Colonic mucosa (tissue), 4 donors: ENCODE measurements at places on chromosomes 3 and 15.

DNA sequence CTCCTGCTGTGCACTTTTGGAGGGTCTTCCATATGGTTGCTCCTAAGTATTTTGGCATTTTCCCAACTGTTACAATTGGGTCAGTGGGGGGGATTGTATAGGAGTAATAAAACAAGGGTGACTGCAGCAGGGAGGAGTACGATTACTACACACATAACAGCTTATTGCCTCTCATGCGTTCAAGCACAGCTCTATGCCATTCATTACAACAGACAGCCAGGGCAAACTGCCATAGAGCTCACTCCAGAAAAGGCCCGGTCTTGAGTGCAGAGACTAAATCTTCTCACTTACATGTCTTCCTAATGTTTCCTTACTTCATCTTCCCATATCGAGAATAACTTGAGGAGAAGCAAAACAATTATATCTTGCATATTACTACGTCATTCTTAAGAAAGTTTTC is 1.4 kb upstream of the CHMP2B start:
- peak; percentile 23 for DNase-seq

DNA sequence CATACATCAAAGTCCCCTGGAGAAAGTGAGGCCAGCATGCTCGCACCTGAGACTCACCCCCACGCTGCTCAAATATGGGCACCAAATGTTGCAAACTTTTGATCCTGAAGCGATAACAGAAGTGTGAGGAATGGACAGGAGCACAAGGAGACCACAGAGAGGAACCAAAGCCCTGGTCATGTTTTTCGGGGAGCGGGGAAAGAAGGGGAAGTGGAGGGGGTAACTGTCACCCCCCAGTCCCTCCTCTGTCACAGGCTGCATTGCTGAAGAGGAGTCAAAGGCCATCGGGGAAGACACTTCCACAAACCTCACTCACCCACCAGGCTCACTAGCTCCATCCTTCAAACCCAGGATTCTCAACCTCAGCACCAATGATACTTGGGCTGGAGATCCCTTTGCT is 182.4 kb downstream of the UACA start:
- no peak for DNase-seq

GRCh38 chr3:125051715-125052581 is 3.8 kb downstream of the HEG1 start:
- peak; percentile 41 for DNase-seq

DNA sequence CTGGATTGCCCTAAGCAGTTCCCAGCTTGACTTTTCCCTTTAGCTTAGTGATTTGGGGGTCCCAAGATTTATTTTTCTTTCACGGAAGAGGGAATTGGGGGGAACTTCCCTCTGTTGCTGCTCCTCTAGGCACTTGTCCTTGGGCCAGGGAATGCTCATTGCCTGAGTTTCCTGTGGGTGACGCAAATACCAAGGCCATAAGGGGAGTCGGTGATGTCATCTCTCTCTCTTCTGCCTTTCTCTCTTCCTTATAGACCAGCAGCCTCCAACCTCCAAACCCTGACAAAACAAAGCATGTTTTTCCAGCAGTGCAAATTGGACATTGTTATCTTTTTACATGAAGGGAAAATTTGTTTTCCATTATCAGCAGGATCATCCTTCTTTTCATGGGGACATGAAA is 120.2 kb downstream of the ITPR1 start:
- no peak for DNase-seq

GRCh38 chr3:12224181-12225147 is 64.4 kb upstream of the PPARG start:
- DNase-seq, result peak; percentile 88

DNA sequence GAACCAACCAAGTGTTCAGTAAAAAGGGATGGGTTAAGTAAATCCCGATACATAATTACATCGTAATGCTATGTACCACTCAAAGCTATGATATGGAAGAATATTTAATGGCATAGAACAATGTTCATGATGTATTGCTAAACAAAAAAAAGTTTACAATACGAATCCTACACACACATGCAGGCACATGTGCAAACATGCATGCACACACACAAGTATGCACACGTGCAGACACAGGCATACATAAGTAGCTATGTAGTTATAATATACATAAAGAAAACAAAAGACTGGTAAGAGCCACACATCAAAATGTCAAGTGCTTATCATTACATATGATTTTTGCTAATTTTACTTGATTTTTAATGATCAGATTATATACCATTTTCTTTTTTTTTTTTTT is 74.2 kb downstream of the ARRDC4 start:
- DNase-seq, result no peak

GRCh38 chr3:117681619-117682018 is 972.0 kb downstream of the TUSC7 start:
- DNase-seq, result no peak

GRCh38 chr15:63540449-63540848 is 36.1 kb downstream of the USP3 start:
- DNase-seq, result no peak

GRCh38 chr3:64509206-64509605 is 178.6 kb downstream of the ADAMTS9 start:
- DNase-seq, result no peak

DNA sequence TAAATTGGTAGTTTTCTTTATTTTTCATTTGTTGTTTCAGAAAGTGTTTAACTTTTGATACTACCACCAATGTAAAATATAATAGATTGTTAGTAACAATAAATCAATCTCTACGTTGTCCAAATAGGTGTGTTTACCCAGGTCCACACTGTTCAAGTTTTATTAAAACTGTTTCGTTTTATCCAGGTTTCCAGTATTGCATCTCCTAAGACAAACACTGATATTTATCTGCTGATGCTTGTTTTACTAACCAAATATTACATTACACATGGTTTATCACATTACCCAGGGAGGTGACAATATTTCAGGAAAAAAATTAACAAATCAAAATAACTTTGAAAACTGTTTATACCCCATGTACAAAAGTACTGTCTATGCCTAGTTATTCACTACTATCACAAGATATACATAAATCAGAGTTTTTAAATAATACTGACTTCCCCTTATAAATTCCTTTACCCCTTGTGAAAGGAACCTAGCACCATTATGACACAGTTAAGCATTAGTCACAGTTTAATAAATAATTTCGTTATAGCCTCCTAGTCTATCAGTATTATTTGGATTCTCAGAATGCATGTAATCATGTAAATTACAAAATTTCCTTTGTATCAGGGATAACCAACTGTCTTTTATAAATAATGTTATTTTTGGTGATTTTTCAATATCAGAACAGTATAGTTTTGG is 205.3 kb downstream of the ZBTB20 start:
- DNase-seq, result no peak

GRCh38 chr15:65212097-65212496 is 824 bp upstream of the CILP start:
- DNase-seq, result no peak

- DNase-seq, result no peak
These were observed 392.5 kb upstream of the RARB start for GRCh38 chr3:25035526-25035925.

- DNase-seq, result no peak
These were observed 32.5 kb downstream of the CDCP1 start for GRCh38 chr3:45113625-45114050.

DNA sequence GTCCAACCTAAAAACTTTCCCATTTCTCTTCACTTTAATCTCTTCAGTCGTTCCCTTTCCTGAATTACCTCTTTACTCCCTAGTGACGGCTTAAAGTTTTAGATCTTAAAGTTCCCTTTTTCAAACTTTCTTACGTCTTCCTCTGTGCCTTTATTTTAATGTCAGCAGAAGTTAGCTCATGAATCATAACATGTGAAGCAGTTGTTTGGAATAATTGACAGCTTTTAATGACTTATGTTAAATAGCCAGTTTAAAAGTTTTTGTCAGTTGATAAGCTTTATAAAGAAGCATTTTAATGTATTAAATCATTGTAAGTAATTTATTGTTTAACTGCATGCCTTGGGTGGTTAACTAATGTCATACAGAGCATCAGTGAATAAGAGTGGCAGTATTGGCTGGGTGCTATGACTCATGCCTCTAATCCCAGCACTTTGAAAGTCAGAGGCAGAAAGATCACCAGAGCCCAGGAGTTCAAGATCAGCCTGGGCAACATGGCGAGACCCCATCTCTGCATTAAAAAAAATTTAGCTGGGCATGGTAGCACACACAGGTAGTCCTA is 33.9 kb downstream of the PIK3CA start:
- no peak for DNase-seq

GRCh38 chr3:126827121-126827520 is 123.1 kb downstream of the CHCHD6 start:
- no peak for DNase-seq

DNA sequence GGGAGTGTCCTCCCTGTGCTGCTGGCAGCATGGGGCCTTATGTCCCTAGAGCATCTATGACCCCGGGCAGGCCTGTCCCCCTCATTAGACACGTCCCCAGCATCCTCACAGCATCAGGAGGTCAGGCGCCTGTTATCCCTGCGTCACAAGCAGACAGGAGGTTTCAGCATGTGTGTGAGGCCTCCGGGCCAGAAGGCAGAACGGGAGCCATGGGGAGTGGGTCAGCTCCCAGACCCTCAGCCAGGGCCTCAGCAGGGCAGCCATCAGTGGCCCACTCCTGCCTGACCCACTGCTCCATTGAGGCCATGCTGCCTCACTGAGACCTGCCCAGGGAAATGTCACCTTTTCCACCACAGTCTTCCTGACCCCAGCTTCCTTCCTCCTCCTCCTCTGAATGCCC is 71.6 kb downstream of the DNAJB8 start:
- no peak for DNase-seq

DNA sequence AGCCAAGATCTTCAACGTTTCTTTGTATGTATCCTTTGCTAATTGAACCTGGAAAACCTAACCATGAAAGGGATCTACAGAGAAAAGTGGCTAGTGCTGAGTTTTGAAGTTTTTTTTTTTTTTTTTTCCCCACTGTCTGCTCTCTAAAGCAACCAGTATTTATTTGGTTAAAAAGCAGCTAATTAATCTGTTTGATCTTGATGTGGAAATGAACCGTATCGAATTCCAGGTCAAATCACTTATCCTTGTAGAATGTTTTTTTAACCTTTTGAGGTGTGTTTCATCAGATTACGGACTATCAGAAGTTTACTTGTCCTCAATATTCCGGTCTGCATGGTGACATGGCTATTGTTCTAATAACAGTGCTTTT is 117.2 kb downstream of the FNDC3B start:
- DNase-seq, result no peak

GRCh38 chr3:171977860-171978259 is 61.5 kb upstream of the FNDC3B start:
- no peak for DNase-seq

GRCh38 chr15:57734860-57735259 is 28.3 kb downstream of the POLR2M start:
- DNase-seq, result no peak

DNA sequence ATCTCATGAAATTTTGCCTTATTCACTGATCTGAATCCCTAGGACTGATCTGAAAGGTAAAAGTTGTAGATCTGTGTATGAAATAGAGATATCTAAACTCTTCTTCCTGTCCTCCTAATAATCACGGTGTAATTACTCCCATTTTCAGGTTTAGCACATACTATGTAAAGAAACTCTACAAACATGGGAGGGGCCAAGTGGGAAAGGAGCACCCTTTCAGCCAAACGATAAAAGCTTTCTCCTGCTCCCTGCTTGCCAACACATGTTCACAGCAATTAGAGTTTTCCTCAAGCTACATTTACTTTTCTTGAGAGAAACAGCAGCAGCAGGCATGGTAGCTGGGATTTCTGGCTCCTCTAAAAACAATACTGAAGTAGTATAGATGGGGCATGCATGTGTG is 71.6 kb downstream of the CHAC1 start:
- no peak for DNase-seq

GRCh38 chr15:35912196-35912595 is 366.2 kb upstream of the DPH6 start:
- DNase-seq, result no peak

DNA sequence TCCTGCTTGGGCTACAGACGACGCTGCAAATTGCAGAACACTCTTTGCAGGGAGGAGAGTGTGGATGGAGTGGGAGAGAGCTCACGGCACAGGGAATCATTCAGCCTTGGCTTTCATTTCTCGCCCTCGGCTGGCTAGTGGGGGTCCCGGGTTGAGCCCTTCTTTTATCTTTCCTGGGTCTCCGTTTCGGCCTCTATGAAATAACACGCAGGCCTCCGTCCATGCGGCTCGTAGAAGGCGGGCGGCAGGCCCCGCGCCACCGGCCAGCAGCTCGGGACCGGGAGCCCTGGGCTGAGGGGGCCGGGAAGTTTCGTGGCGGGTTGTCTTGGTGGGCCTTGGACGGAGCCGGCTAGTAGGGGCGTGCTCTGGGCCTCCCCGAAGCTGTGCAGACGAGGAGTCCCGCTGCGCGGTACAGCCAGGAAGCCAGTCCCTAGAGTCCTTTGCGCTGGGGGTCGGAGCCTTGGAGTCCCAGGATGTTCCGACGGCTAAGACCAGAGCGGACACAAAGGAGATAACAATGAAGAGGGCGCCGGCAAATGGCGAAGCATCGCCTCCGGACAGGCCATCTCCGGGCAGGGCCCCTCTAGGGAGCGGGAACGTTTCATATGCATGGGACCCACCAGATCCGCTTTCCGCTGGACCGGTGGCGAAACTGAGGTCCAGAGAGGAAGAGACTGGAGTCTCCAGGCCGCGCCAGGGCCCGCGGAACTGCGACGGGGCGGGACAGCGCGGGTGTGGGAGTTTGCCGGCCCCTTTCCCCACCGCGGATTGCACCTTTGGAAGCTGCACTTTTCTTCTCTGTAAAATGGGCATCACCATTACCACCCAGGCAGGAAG is 4.3 kb downstream of the RNU6-1 start:
- no peak for DNase-seq

- DNase-seq, result no peak
These were observed 17.5 kb downstream of the SENP8 start for GRCh38 chr15:72135719-72136118.

DNA sequence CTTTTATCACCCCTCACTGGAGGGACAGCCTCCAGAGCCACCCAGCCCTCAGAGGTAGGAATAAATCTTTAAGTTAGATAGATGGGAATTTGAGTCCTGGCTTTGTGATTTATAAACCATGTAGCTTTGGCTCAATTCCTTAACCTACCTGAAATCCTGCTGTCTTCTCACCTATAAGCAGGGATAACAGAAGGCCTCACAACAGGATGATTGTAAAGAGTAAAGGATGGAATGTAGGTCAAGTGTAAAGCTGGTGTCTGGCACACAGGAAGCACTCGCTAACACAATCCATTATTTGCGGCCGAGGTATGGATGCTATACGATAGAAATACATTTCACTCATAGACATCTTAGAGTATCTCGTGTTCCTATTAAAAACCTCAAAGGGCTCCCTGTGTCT is 162.9 kb upstream of the LRTM1 start:
- no peak for DNase-seq

DNA sequence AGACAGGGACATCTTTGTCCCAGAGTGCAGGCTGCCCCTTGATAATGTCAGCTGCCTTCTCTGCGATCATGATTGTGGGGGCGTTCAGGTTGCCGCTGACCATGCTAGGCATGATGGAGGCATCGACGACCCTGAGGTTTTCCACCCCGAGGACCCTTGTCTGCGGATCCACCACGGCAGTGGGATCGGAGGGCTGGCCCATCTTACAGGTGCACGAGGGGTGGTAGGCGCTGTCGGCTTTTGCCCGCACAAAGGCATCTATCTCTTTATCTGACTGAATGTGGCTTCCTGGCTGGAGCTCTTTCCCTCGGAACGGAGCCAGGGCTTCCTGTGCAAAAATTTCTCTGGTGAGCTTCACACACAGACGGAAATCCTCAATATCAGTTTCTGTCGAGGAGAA is 28.4 kb downstream of the CHDH start:
- DNase-seq, result no peak
